ENCODE measurements at places on chromosomes 3 and 15. TPM values are rescaled to one million over a fixed set of nuclear protein-coding genes. Genes with fewer than 3 reads are reported as not detected.

ABI3BP gene
- total RNA-seq, result not detected

RPS27L gene
- 166 TPM for total RNA-seq

ERC2 gene
- not detected for total RNA-seq

GNB4 gene
- total RNA-seq, result 1.4 TPM

ARHGAP31 gene
- 17.3 TPM for total RNA-seq

ZBED2 gene
- total RNA-seq, result 671 TPM

OSTN gene
- total RNA-seq, result not detected

Data from activated CD8-positive, alpha-beta memory T cell treated with anti-CD3 and anti-CD28 coated beads for 36 hours (primary cell).